ENCODE measurements at places on chromosomes 3 and 15.

GRCh38 chr3:11060500-11061251, 68.1 kb downstream of the SLC6A1 start:
- peak; percentile 38 for DNase-seq

DNA sequence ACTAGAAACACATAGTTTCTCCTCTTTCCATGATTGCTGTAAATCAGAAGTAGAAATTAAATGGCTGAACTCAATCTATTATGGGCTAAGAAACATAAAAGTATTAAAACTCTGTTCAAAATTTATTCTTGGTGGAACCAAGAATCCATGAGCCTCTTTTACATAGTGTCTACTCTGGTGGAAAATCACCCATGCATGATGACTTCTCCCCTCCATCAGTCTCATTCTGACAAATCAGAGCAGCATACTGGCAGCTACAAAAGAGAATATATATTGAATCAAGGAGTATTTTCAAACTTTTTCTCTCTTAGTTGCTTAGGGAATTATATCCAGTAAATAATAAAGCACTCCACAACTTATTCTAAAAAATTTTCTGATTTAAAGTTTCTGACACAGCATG, 536.9 kb upstream of the CCDC54 start:
- no peak for DNase-seq

GRCh38 chr15:64912379-64913325, 950 bp downstream of the ANKDD1A start:
- no peak for DNase-seq

DNA sequence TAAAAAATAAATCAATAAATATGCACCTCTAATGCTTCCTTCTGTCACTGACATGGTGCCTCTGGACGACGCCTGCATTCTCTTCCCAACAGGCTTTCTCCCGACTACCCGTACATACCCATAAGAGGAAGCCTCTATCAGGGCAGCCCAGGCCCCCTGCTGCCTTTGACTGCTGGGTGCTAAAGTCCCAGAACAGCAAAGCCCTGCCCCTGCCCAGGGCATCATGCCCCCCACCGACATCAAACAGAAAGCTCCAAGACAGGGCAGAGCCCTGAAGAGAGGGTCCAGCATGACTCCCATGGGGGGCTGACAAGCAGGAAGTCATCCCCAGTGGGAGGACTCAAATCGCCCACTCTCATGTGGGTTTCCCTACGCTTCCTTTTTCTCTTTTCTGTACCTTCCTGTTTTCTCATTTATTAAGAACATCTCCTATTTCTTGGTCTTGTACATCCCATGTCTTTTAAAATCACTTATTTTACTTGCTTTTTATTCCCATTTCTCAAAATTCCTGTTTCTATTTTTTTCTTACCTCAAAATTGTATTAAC, 23.4 kb downstream of the XPC start:
- DNase-seq, result no peak

- no peak for DNase-seq
Observed at GRCh38 chr3:82641701-82642100, 880.3 kb upstream of the GBE1 start.

GRCh38 chr3:27024493-27024892, 344.7 kb downstream of the NEK10 start:
- no peak for DNase-seq

DNA sequence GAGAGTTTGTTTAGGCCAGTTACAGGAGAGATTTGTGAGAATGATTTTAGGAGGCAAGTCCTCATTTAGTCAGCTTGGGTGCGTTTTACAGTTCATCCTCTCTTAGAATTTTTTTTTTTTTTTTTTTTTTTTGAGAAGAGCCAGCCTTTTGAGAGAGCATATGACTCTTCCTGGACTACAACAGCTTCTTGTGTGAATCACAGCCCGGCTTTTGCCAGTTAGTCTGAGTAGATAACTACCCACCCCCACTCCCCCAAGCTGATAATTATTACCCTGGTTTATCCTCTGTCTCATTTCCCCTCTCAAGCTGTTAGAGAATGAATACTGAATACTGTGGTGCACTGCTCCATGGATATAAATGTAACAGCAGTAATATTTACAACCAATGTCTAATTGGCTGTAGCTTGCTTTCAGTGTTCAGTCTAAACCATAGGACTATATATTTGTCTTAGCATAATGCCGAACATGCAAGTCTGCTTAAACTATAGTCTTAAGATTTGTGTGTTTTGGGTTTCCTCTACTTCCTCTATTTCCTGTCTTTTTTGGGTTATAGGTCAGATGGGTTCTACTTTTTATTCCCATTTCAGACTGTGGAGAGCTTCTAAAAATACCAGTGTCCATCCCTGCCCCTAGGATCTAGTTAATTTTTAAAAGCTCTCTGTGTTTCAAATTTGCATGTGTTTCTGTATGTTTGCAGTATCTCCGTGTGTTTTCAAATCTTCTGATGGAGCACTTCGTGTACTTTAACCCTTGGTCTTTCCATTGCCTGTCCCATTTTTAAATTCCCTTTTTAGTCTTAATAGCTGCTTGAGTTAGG, 8.0 kb downstream of the CHD2 start:
- DNase-seq, result no peak

- peak; percentile 82 for DNase-seq
Observed at GRCh38 chr15:42581272-42581730, 5.9 kb downstream of the STARD9 start.

GRCh38 chr15:38192496-38192895, 60.1 kb upstream of the SPRED1 start:
- no peak for DNase-seq

GRCh38 chr15:43286074-43286473, 19.3 kb upstream of the TGM5 start:
- DNase-seq, result no peak

- DNase-seq, result peak; percentile 17
Observed at GRCh38 chr3:49638445-49638844, 35.7 kb upstream of the APEH start.

DNA sequence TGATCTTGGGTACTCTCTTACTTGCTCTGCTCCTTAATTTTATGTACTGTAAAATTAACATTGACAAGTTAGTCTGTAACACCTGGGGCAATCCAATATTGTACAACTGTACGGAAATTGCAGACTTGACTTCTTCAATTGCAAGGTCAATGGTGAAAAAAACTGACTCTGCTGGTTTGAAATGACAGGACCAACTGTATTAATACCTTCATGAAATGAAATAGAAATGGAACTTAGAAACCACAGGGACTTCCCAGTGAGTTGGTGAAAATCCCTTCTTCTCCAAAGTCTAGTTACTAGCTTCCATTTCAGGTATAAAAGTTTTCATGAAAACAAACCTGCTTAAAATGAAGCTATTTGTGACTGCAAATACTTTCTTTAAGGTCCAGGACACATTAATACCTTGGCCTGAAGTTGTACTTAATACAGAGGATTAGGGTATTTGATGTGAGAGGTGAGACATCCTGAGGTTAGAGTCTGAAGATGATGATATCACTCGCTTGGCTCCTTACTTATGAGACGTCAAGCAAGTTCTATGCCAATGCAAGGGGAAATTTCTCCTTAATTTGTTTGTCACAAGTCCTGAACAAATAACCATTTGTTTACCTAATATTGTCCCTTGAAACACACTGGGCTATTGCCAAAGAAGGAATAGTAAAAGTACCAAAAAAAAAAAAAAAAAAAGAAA, 226.2 kb upstream of the TP63 start:
- no peak for DNase-seq

- DNase-seq, result no peak
Observed at GRCh38 chr3:47423548-47424145, 42.8 kb downstream of the PTPN23 start.

DNA sequence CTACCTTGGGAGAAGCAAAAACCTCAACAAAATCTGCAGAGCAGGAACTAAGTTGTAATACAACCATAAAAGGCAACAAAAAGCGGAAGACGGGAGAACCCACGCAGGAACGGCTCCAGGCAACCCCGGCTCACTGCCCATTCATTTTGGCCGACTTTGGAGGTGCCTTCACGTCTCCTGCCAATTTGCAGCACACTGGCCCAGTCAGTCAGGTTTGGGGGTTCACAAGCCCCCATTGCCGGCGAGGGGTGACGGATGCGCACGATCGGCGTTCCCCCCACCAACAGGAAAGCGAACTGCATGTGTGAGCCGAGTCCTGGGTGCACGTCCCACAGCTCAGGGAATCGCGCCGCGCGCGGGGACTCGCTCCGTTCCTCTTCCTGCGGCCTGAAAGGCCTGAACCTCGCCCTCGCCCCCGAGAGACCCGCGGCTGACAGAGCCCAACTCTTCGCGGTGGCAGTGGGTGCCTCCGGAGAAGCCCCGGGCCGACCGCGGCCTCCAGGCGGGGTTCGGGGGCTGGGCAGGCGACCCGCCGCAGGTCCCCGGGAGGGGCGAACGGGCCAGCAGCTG, 463 bp downstream of the TERC start:
- no peak for DNase-seq

GRCh38 chr15:53746101-53746500, 13.4 kb downstream of the WDR72 start:
- no peak for DNase-seq

DNA sequence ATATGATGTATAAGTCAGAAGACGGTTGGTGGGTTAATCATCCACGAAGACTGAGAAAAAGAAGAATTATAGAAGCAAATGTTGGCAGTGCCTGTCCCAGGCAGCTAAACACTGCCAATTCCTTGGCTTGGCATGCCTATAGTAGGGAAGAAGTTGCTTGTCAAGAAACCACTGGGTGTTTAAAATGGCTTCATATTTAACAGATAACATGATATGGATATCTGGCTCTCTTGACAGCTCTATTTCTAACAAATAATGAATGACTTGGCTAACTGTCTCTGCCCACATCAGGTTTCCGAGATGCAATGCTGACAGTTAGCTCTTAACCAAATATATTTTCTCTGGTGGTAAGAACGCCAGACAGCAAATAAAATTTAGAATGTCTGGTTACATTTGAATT, 341.7 kb upstream of the KCNMB2 start:
- no peak for DNase-seq

GRCh38 chr3:50256978-50257890, 11.7 kb upstream of the SEMA3B start:
- peak; percentile 16 for DNase-seq

- DNase-seq, result no peak
Observed at GRCh38 chr15:62412686-62413085, 247.6 kb upstream of the C2CD4B start.

GRCh38 chr15:43329217-43329959, 985 bp downstream of the LCMT2 start:
- no peak for DNase-seq

DNA sequence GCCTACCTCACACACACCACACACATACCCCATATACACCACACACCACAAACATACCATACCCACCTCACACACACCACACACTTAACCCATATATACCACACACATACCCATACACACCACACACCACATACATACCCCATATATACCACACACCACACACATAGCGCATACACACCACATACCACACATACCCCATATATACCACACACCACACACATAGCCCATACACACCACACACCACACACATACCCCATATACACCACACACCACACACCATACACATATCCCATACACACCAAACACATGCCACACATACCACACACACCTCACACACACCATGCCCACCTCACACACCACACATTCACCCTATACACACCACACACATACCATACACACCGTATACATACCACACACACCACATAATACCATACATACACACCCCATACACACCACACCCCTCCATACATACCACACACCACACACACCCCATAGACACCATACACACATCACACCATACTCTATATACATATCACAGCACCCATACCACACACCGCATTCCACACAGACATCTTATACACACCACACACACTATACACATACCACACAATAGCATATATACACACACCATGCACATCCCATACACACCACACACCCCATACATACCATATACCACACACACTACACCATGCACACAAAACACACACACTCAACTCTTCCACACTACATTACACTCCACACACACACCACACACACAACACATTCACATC, 29.5 kb downstream of the APBA2 start:
- no peak for DNase-seq
